Stimulated activated CD4-positive, alpha-beta T cell treated with anti-CD3 and anti-CD28 coated beads, Interleukin-4, amount 100 ng/mL, for 4 hours (primary cell): ENCODE measurements at places on chromosomes 12 and 14.

- no peak for DNase-seq
These were observed 577.0 kb upstream of the STXBP6 start for GRCh38 chr14:25626986-25627385.

DNA sequence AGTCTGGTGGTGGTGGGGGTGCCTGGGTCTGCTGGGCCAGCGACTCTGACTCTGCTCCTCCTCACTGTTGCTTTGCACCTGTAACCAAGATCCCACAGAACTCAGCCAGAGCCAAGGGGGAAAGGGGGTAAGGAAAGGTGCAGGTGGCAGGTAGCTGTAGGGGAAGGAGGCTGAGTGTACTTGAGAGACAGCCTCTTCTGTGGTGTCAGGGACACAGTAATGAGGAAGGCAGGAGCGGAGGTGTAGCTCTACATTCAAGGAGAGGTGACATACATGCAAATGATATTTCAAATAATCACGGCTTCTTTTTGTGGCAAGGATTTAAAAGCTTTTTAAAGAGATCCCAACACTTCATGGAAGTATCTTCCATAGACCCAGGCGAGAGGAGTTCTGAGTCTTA lies 23.4 kb downstream of the TESPA1 start:
- no peak for DNase-seq

DNA sequence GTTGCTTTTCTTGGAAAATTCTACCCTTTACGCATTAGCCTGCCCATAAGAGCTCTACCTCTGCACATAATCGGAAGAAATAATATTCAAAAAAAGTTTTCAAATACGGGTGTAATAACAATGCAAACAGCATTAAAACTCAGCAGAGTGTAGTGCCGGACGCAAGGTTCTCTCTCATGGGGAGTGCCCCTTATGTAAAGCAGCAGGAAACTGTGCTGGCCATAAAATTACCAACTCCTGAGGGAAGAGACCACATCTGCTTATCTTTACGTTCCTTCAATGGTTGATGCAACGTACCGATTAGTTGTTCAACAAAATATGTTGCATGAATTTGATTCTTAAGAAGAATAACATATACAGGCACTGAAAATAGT lies 118.7 kb upstream of the TMCC3 start:
- no peak for DNase-seq

- no peak for DNase-seq
These were observed 505.2 kb downstream of the RMST start for GRCh38 chr12:97967831-97968230.

GRCh38 chr14:29752221-29752923 lies 175.3 kb downstream of the PRKD1 start:
- DNase-seq, result no peak

DNA sequence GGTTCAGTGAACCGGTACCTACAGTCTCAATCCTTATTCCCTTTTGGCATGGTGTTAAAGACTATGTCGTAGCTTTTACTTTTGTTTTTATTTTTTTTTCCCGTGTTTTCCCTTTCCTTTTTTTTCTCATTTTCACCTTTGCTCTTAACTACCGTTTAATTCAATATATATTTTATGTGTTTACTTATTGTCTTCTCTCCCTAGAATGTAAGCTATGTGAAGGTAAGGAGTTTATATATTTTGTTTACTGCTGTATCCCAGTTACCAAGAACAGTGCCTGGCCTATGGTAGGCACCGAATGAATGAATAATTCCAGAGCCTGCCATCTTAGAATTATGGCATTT lies 261 bp upstream of the MLH3 start:
- no peak for DNase-seq

DNA sequence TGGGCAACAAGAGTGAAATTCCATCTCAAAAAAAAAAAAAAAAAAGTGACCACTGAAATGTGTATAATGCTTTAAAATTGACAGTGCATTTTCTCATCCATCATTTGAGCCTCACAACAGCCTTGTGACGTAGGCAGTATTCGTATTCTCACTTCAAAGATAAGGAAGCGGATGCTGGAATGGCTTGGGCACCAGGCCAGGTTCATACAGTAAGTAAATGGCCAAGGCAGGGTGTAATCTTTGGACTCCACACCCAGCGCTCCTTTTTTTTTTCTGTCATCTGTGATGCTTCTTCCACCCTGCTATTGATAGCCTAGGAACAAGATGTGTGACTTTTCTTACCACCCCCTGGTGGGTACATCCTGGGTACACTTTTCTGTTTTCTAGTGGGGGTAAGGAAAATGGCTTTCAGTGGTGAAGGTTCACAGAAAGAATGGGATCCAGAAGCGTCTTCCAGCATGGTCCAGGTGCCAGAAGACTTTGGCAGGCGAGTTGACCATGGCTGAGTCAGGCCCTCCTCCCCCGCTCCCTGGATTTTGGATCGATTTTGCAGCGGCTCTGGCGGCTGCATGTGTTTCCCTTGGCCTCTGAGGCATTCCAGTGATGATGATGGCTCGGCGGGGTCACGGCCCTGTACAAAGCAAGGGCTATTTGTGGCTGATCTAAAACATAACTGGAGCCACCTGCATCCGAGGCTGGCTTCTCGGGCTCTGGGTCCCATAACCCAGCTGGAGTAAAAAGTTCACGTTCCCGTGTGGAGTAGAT lies 110.6 kb downstream of the CACNA1C start:
- DNase-seq, result no peak

- DNase-seq, result no peak
These were observed 83.3 kb downstream of the ATXN7L3B start for GRCh38 chr12:74620921-74621320.

GRCh38 chr12:62588916-62589315 lies 122.3 kb downstream of the MON2 start:
- no peak for DNase-seq

- DNase-seq, result no peak
These were observed 42.0 kb downstream of the AREL1 start for GRCh38 chr14:74670726-74671411.

DNA sequence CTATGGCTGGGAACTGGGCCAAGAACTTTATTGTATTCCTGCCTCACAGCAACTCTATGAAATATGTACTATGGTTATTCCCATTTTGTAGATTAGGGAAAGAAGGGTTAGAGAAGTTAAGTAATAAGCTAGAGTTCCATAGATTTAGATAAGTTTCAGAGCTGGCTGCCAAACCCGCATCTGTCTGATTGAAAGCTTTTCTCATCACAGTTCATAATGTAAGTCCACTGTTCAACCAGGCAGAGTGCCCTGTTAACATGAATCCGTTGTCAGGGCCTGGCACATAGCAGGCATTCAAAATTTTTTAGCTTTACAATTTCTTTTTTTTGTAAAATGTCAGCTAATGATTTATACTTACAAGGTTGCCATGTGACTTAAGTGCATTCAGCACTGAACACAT lies 467.3 kb downstream of the NRXN3 start:
- no peak for DNase-seq

DNA sequence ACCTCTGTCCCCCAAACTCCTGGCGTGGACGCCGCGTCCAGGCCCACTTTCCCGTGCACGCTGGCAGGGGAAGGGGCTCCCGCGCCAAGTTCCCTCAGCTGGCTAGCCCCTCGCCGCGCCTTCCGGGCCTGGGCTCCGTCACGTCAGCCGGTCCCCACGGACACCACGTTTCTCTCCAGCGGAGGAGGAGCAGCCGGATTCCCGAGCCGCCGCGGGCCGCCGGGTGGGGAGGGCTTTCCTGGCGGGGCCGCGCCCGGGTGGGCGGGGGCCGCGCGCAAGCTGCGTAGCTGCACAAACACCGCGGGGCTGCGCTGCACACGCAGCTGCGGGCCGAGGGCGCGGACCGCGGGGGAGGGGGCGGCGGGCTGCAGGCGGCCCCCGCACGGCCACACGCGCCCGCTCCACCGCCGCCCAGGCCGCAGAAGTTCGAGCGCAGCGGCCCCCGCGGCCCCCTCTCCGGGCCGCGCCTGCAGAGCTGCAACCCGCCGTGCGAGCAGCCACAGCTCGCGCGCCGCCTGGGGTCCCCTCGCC lies 45.1 kb upstream of the PNMA1 start:
- DNase-seq, result peak; percentile 48

DNA sequence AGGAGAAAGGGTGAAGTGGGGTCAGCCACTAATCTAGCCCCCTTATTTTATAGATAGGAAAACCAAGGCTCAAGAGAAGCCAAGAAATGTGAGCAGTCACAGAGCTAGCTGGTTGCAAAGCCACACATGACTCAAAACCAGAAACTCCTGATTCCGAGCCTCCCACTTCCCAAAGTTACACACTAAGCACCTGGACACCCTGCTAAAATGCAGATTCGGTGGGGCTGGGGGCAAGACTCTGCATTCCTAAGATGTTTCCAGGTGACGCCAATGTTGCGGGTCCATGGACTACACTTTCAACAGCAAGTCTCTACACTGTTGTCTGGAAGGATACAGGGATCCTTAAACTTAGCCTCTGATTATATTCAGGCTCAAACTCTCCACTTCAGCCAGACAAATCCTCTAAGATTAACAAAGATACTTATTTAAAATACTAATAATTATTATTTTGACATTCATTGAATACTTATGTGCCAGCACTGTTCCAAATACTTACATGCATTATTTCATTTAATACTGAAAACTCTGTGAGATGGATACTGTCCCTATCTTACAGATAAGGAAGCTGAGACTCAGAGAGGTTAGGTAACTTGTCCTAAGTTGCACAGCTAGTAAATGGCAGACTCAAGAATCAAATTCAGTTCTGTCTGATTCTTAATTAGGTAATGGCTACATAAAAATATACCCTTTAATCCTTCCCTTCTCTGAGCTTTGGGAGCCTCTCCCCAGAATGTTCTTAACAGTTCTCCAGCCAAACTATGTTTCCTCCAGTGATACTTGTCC lies 81.4 kb downstream of the CRACR2A start:
- no peak for DNase-seq

DNA sequence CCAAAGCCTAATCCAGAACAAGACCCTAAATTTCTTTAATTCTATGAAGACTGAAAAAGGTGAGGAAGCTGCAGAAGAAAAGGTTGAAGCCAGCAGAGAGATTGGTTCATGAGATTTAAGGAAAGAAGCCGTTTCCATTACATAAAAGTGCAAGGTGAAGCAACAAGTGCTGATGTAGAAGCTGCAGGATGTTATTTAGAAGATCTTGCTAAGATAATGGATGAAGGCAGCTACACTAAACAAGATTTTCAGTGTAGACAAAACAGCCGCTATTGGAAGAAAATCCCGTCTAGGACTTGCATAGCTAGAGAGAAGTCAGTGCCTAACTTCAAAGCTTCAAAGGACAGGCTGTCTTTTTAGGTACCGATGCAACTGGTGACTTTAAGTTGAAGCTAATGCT lies 65.4 kb upstream of the AMIGO2 start:
- no peak for DNase-seq

GRCh38 chr14:65222440-65222858 lies 120.1 kb upstream of the MAX start:
- peak; percentile 53 for DNase-seq

- DNase-seq, result no peak
These were observed 46.9 kb downstream of the C14orf132 start for GRCh38 chr14:96086032-96086431.

GRCh38 chr12:111150360-111150759 lies 218.5 kb downstream of the PHETA1 start:
- DNase-seq, result no peak

- DNase-seq, result no peak
These were observed 156.1 kb downstream of the PTCSC3 start for GRCh38 chr14:36020120-36021029.

GRCh38 chr12:52527121-52527800 lies 7.1 kb upstream of the KRT5 start:
- DNase-seq, result no peak

- DNase-seq, result no peak
These were observed 417.6 kb downstream of the NOVA1 start for GRCh38 chr14:26180221-26180620.

- DNase-seq, result no peak
These were observed 361.2 kb downstream of the ATP23 start for GRCh38 chr12:58302487-58303011.

DNA sequence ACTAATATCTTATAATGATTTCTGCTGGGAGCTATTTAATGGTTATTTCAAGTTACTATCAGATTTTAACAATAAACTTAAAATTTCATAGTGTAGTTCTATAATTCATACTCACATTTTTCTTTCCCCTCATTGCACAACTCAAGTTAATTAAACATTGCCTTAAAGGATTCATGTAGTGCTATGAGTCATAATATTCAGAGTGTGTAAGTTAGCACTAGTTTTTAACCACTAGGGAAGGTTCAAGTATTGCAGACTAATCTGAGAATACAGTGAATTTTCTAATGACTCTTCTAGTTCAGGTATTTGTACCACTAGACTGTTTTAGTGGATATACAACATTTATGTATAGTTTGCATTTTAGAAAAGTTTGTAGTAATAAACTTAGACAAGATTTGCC lies 49.9 kb downstream of the FOXA1 start:
- DNase-seq, result no peak

- no peak for DNase-seq
These were observed 29.9 kb upstream of the TMEM260 start for GRCh38 chr14:56549721-56550120.

DNA sequence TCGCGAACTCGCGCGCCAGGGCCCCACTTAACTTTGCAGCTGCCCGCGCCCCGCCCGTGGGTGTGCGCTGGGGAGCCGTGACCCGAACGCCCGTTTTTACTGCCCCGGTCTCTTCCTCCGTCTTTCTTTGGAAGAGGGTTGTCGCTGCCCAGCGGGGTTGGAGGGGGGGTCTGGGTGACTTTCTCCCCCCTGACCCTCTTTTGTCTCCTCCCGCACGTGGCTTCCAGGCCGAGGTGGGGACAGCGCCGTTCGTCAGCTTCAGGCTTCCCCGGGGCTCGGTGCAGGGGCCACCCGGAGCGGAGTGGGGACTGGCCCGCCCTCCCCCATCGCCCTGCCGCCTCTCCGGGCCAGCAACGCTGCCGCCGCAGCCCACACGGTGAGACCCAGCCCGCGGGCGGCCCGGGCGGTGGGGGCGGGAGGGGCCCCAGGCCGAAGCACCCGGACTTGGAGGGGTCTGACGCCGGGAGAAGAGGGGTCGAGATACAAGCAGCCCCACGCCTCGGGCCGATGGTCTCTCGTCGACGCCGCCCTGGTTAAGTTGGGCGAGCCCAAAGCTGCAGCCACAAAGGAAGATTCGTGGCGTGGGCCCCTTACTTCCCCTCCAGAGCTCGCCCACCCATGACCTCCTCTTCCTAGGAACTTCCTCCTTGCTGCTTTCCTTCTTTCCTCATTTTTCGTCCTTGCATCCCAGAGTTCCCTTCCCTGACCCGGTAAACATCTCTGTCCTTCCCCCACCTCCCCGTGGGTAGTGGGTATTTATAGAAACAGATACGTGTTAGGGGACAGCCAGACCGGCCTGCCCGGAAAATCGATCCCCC lies 1.2 kb downstream of the DYRK2 start:
- peak; percentile 21 for DNase-seq

- no peak for DNase-seq
These were observed 1187.3 kb upstream of the SEL1L start for GRCh38 chr14:82720946-82721345.
